ENCODE measurements at places on chromosomes 1 and 21. TPM values are rescaled to one million over a fixed set of nuclear protein-coding genes. Genes with fewer than 3 reads are reported as not detected.

The TAL1 gene
- 1.0 TPM for total RNA-seq

The GBP5 gene
- 5.8 TPM for total RNA-seq

The AKR7A2 gene
- total RNA-seq = 172 TPM

The SERINC2 gene
- total RNA-seq = 110 TPM

DNA sequence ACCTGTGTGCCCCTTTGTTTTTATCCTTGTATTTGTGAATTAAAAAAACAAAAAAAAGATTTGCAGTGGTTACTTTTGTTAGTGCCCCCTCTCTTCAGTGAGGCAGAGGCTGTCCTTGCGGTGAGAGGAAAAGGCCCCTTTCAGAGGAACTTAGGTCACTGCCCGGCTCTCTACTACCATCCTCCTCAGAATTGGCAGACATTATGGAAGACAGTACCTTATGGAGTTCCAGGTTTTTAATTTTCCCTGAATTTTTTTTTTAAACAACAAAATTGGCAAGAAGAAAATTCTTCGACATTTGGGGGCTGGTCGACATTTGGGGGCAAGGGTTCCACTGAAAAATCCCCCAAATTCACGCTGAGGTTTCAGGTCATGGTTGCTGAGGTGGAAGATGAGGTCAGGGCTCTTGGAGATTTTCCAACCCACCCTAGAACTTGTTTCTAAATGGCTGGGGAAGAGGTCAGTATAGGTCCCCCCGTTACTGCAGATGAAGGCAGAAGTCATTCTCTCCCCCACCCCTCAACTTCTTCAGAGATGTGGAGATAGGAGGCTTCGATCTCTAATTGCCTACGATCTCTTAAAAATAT is 5.3 kb downstream of the RXFP4 start:
- DNase-seq = no peak

- DNase-seq = no peak
Observed at GRCh38 chr1:163166886-163167555, 35.7 kb downstream of the RGS5 start.

DNA sequence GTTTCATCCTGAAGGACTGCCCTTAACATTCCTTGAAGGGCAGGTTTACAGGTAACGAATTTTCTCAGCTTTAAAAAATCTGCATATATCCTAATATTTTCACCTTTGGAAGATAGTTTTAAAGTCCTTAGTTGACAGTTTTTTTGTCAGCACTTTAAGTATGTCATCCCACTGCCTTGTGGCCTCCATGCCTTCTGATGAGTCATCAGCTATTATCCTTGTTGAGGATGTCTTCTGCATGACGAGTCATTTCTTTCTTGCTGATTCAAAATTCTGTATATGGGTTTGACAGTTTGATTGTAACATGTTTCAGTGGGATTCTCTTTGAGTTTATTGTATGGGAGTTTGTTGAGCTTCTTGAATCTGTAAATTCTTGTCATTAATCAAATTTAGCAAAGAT is 500.6 kb downstream of the DISC1 start:
- DNase-seq = no peak

GRCh38 chr1:163410073-163410999 is 88.6 kb downstream of the NUF2 start:
- DNase-seq = peak; percentile 19

DNA sequence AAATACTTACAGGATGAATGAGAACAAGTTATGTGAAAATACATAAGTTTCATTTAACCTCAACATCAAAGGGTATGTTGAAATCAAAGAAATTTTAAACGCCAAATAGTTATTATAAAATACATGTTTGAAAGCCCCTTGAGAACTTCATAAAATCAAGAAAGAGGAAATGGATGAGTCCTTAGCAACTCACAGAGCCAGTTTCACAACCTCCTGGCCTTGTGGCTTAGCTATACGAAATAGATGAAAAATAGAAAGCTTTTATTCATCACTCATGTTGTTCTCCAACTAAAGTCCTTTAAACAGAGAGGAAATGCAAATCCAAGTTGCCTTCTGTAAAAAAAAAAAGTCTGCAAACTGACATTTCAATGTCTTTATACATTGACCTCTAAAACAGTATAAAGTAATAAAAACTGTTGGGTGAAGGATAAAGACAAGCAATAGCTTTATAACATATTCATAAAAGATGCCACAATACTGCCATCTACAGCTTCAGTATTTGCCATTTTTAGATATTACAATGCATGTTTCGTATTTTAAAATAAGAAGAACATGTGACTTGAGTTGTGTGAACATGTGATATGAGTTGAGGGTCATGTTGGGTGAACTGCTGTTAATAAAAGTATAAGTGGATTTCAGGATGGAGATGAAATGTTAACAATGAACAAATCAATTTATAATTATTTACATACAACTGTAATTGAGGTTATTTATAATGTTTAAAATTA is 847.8 kb downstream of the MRPL39 start:
- DNase-seq = no peak

- no peak for DNase-seq
Observed at GRCh38 chr1:214447557-214447871, 103.9 kb downstream of the PTPN14 start.

DNA sequence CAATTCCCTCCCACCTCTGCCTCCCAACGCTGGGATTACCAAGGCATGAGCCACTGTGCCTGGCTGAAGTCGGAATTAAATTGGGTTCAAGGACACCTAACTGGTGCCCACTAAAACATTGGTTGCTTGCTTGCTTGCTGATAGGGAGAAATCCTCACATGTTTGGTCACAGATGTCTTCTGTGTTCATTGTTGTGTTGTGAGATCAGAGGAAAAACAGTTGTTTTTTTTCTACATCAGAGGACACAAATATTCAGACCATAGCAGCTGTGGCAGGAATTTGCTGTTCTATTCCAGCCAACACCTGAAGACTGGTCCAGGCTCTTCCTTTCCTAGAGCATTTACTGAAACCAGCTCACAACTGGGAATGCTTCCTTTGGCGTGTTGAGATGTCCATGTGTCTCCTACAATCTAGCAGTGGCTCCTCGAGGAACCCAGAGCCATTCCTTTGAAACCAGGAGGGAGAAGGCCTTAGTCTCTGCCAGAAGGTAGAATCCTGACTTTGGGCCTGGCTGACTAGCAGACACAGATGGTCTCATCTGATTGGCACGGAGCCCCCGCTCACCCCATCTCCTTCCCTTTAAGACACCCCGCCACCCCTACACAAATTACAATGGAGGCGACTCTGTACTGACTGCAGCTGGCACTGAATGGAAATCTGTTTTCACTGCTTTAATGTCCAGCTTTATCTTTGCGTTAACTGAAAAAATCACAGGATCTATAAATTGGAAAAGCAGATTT is 24.3 kb upstream of the TRIM17 start:
- DNase-seq = no peak

GRCh38 chr1:115426231-115426771 is 88.3 kb upstream of the NGF start:
- DNase-seq = no peak

DNA sequence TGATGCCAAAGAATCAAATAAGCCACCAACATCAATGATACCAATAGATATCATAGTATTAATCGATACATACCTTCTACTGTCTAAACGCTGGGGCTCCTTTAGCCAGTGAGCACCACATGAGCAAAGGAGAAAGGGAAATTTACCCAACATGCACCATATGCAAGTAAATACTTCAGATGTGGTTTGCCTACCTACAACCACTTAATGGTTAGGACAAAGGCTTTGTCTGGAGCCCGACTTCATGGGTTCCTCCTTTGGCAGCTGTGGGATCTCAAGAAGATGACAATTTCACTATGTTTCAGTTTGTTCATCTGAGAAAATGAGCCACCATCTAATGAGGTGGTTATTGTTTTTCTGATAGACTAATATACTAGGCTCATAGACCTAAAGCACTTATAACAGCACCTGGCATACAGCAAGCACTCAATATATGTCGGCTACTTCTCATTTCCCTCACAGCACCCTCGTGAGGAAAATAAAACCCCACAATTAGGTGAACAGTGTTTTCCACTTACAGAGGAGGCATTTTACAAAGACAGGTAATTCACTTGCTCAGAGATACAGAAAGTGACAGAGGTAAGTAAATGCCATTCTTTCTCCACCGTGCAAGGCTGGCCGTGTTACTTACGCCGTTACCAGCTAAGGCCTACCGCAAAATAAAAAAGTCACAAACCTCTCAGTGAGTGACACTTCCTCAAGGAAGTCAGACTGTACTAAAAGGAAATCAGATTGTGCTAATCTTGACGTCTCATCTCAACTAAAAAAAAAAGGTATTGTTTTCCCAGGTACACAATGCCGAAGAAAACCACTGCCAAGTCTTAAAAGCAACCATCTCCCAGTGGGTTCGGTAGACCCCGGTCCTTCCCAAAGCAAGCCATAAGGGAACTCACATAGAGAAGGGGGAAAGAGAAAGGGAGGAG is 1.6 kb downstream of the TTC13 start:
- DNase-seq = no peak

GRCh38 chr21:33198346-33199099 is 31.2 kb upstream of the IFNAR2 start:
- peak; percentile 14 for DNase-seq

DNA sequence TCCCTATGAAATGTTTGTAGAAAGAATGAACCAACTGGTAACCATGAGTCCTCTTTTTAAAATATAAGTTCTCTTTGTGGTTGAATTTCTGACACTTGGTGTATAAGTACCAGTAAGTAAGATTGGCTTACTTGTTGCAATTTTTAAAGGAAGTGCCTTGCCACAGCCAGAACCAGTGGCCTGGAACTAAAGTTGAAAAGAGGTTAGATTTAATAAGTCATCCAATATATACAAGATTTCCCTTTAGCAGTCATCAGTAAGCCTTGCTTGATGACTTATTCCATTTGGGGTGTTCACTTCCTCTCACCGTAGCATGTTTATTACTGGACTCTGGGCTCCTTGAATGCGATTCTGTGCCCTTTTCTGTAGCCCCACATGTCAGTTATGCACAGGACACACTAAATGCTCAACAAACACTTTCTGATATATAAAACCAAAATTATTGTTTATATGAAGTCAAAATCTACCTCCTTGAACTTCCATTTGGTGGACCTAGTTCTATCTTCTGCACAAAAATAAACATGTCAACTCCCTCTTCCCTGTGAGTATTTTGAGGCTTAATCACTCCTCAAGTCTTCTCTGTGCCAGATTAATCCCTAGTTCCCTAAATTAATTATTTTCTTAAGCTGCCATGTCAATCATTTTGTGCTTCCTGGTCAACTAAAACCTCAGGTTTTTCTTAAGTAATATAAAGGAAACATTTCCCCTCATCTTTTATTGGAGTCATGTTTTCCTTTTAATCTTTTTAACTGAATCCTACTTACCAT is 218.1 kb downstream of the ST6GALNAC3 start:
- DNase-seq = no peak

GRCh38 chr1:172887162-172887561 is 163.6 kb downstream of the TNFSF18 start:
- no peak for DNase-seq
